ENCODE measurements at places on chromosomes 11 and 22.

GRCh38 chr11:129943036-129943435, 47.7 kb upstream of the NFRKB start:
- DNase-seq, result no peak

GRCh38 chr11:17831228-17831627, 96.6 kb downstream of the KCNC1 start:
- DNase-seq, result no peak

GRCh38 chr11:120859552-120860295, 164.2 kb upstream of the TBCEL start:
- no peak for DNase-seq

- no peak for DNase-seq
Observed at GRCh38 chr11:30422447-30423278, 99.8 kb downstream of the ARL14EP start.

- no peak for DNase-seq
Observed at GRCh38 chr11:117188620-117189081, 10.1 kb downstream of the SIDT2 start.

All from RWPE1 (cell line).